ENCODE measurements at places on chromosomes 12 and 14. TPM values are rescaled to one million over a fixed set of nuclear protein-coding genes. Genes with fewer than 3 reads are reported as not detected.

The GALNT9 gene
- total RNA-seq: not detected

The EML1 gene
- total RNA-seq: 0.32 TPM

The A2M gene
- not detected for total RNA-seq

The LRRIQ1 gene
- not detected for total RNA-seq

The SYNDIG1L gene
- not detected for total RNA-seq

The NUBPL gene
- 8.7 TPM for total RNA-seq

The CLEC4D gene
- not detected for total RNA-seq

The CEBPE gene
- total RNA-seq: 0.34 TPM

The TIGAR gene
- 14.2 TPM for total RNA-seq

The ABCC9 gene
- total RNA-seq: not detected

The MYL6B gene
- total RNA-seq: 61.9 TPM

The EML5 gene
- 3.0 TPM for total RNA-seq

The PAPLN gene
- 0.71 TPM for total RNA-seq

The TAS2R50 gene
- total RNA-seq: 1.8 TPM

The DIO2 gene
- not detected for total RNA-seq

The KRT71 gene
- total RNA-seq: not detected

The EPYC gene
- total RNA-seq: not detected

The CCDC198 gene
- not detected for total RNA-seq

The RNU6-8 gene
- not detected for total RNA-seq

The IPO4 gene
- total RNA-seq: 48.1 TPM

The TAS2R43 gene
- total RNA-seq: 1.2 TPM

The GPR84 gene
- 2.4 TPM for total RNA-seq
